ENCODE measurements at places on chromosomes 4 and X.

- DNase-seq = no peak
These were observed 98.9 kb downstream of the HPGD start for GRCh38 chr4:174423257-174423944.

DNA sequence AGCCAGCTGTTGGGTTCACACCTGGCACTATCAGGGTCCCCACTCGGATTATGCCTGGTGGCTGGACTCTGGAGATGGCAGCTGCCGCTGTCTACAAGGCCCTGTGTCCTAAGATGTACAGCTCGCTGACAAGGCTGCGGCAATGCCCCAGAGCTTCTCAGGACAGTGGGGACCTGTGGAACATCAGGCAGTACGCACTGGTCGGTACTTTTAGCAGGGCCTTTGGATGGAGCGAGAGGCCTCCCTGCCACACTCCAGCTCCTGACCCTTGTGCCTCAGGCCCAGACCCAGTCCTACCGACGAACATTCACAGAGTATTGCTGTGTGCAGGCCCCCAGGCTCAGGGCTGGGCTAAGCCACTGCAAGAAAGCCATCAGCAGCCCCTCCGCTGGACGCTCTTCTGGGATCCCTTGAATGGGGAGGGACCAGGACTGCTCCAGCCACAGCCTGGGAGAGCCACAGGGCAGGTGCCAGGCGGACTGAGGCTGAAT lies 45.7 kb upstream of the HMX1 start:
- DNase-seq = no peak

GRCh38 chrX:71615954-71616353 lies 2.4 kb downstream of the CXCR3 start:
- no peak for DNase-seq

DNA sequence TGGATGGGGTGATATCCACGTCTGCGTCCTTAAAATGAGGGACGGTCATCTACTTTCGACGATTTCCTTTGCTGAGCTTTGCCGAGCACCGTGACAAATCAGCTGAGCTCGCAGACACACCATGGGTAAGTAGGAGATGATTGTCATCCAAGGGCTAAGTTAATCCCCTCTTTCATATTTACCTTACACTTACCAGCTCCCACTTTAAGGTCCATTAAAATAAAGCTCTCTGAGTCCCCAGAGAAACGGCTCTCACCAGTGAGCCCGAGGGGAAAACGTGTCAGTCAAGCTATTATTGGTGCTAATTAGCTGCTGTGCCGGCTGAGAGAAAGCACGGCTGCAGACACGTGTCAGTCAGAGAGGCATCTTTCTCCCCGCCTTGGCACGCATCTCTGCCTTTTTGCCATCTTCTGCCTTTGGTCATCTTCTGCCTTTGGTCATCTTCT lies 72.2 kb downstream of the CRLF2 start:
- DNase-seq = no peak

- no peak for DNase-seq
These were observed 3.8 kb downstream of the IL21 start for GRCh38 chr4:122616915-122617596.

DNA sequence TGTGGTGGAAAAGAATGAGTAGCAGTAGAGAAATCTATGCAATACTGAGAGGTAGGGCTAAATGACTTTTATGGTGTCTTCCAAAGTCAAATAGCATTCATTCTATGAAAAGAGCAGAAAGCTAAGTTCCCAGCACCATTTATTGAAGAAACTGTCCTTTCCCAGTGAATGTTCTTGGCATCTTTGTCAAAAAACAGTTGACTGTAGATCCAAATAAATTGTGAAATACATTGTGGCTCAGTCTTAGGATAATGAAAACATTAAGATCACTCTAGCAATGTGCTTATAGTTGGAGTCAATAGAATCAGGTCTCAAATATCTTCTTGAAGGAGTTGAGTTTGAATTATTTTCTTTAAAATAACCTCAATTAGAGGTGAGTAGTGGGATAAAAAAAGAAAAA lies 19.4 kb downstream of the AREG start:
- no peak for DNase-seq

GRCh38 chr4:101295691-101296090 lies 51.6 kb downstream of the PPP3CA start:
- DNase-seq = no peak

DNA sequence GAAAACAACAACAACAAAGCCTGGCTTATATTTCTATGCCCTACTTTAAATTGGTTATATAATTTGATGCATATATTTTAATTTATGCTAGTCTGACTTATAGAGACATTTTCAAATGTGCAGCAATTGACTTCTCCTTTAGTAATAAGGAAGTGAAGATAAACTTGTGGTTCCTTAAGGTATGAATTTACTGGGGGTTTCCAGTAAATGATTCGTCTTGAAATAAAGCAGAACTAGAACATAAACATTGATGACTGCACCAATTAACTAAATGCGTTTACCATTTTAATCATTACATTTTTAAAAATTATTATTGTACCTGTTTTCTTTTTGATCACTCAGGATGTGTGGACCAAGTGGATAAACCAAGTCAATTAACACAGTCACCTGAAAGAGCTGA lies 99.6 kb upstream of the CCSER1 start:
- no peak for DNase-seq

GRCh38 chr4:87559090-87559837 lies 30.1 kb upstream of the SPARCL1 start:
- no peak for DNase-seq

GRCh38 chrX:19855700-19856381 lies 31.6 kb downstream of the SH3KBP1 start:
- no peak for DNase-seq

GRCh38 chrX:53089224-53089842 lies 4.6 kb upstream of the KANTR start:
- DNase-seq = peak; percentile 40

GRCh38 chrX:132481449-132481848 lies 7.4 kb downstream of the MBNL3 start:
- no peak for DNase-seq

- DNase-seq = no peak
These were observed 38.6 kb downstream of the CENPU start for GRCh38 chr4:184695178-184695896.

DNA sequence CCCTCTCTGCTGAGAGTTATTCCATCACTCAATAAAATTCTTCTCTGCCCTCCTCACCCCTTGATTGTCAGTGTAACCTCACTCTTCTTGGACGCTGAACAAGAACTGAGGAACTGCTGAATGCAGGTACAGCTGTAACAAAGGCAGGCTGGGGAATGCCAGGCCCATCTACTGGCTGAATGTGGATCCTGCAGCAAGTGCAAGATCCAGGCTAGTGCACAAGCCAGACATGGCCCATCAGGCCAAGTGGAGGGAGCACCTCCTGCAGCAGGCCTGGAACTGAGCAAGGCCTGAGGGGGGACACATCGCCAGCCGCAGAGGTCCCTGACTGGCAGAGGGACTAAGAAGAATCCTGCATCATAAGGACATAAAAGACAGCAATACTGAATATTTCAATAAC lies 411.8 kb upstream of the PCDH10 start:
- DNase-seq = no peak

GRCh38 chrX:87961471-87961870 lies 443.9 kb downstream of the KLHL4 start:
- DNase-seq = no peak

DNA sequence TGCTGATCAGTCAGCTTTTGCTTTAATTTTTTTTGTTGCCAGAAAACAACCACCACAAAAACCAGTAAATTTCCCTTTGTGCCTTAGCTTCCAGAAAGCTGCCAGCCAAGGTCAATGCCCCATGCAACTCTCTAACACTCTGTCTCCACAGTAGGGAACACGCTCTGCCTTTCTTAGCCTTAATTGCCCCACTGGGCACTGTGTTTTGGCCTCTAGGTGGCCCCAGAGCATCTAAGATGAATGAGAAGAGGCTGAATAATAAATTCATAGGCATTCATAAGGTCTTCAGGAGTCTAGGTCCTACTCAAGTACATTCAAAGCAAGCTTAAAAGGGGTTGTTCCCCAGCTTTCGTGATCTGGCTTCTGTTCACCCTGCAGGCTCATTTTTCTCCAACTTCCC lies 57.7 kb upstream of the PASD1 start:
- no peak for DNase-seq

DNA sequence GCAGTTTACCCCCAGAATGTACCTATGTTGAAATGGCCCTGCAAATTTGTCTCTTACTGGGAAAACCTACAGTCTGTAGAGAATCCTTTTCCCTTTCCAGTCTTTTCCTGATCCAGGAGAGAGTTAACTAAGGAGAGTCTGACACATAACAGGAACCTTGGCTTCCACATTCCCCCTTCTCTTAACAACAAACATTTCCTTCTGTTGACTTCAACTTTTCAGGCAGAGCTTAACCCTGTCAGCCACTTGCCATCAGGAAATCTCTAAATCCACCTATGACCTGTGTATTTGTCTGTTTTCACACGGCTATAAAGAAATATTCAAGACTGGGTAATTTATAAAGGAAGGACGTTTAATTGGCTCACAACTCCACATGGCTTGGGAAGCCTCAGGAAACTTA lies 45.6 kb upstream of the GPR78 start:
- no peak for DNase-seq

DNA sequence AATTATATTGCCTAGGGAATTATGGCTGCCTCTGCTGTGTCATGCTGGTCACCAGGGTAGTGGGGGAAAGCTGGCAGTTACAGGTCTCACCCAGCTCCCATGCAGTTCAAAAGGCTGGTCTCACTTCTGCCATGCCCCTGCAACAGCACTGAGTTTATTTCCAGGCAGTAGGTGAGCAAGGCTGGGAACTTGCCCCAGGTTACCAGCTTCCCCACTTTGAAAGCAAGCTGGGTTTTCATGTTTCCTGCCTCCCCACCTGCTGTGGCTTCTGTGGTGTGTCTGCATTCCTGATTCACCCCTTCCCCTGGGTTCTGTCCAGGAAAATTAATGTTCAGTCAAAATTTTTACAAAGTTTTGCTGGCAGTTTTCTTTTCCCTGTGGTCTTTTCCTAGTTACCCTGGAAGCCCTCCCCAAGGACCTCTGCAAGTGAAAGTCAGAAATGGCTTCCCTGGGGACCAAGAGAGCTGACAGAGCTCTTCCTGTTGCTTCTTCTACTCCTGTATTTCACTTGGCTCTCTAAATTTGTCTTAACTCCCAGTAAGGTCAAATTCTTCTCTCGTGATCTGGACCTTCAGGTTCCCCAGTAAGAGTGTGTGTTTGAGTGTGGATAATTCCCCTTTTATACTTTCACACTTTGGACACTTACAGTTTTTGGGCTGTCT lies 58.5 kb upstream of the AGTR2 start:
- DNase-seq = no peak

DNA sequence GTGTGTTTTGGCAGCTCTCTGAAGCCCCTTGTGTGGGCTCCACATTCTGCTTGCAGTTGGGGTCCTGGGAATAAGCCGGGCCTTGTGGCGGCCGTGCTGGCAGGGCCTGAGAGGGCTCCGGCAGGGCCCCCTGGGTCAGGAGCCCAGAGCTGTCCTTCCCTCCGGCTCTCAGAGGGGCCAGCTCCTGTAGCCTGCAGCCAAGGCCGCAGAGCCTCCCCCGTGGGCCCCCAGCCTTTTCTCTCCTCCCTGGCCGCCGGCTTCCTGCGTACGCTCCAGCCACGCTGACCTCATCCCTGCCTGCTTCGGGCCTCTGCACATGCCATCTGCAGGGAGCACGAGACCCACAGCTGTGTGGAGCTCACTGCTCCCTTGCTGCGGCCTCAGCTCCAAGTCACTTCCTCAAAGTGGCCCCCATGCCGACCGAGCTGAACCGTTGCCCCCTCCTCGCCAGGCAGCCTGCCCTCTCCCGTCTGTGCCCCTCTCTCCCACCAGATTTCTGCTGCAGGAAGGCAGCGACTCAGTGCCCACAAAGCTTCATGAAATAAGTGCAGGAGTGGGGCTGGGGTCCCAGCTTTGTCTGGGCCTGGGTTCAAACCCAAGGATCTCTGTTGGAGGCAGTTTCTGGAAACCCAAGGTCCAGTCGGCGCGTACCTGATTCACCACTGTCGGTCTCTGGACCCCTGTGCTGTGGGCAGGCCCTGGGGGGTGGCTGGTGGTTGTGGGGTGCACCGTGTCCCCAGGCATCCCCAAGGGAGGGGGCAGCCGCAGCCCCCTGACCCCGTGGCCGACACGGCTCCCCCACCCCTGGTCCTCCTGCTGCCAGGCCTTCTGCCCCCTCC lies 57.1 kb upstream of the NKX1-1 start:
- DNase-seq = no peak

GRCh38 chr4:38360201-38360600 lies 303.8 kb upstream of the KLF3 start:
- DNase-seq = no peak

DNA sequence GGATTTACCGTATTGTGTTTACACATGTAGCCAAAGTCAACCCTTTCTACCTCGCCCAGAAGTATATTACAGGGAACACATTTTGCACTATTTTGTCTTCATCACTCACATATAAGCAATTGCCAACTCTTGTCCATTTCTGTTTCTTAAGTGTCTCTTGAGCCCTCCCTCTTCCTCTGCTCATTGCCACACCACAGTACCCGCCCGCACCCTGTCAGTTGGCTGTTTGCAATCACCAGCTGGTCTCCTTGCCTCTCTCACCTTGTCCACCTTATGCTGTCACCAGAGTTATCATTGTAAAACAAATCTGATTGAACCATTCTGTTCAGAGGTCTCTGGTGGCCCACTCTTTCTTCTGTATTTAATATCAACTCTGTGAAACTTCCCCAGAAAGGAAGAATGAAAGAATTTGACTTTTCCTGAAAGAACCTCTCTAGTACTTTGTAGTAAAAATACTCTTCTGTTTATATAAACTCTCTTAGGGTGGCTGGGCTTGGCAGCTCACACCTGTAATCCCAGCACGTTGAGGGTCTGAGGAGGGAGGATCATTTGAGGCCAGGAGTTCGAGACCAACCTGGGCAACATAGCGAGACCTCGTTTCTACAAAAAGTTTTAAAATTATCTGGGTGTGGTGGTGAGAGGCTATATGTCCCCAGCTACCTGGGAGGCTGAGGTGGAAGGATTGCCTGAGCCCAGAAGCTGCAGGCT lies 50.2 kb downstream of the ING2 start:
- DNase-seq = no peak

DNA sequence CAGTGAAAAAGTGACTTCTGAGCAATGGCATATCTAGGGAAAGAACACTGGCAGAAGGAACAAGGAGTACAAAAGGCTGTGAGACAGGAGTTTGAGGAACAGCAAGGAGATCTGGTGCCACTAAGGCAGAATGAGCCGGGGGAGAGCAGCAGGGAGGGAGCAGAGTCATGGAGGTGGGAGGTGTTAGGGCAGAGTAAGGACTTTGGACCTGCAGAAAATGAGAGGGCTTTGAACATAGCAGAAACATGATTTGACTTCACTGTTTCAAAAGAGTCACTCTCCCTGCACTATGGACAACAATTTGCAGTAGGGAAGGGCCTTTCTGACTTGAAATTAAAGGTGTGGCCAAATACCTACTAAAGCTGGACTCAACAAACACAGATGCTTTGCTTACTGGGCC lies 356.2 kb downstream of the ADGRL3 start:
- no peak for DNase-seq

Measured in activated T-cell treated with anti-CD3 and anti-CD28 coated beads, Interleukin-2, amount 50 U/mL, for 1 hour (primary cell).